Spleen (tissue), 13 donors: ENCODE measurements at places on chromosomes 13 and 19. TPM values are rescaled to one million over a fixed set of nuclear protein-coding genes. Genes with fewer than 3 reads are reported as not detected.

Gene CAMSAP3
- total RNA-seq, result 0.61 TPM

GRCh38 chr13:79939689-79940088, 401.2 kb downstream of the SPRY2 start:
- DNase-seq, result no peak

GRCh38 chr19:31627620-31628365, 278.6 kb upstream of the TSHZ3 start:
- no peak for DNase-seq

GRCh38 chr13:51873117-51873798, 11.5 kb downstream of the CCDC70 start:
- DNase-seq, result no peak

Gene FBN3
- not detected for total RNA-seq

DNA sequence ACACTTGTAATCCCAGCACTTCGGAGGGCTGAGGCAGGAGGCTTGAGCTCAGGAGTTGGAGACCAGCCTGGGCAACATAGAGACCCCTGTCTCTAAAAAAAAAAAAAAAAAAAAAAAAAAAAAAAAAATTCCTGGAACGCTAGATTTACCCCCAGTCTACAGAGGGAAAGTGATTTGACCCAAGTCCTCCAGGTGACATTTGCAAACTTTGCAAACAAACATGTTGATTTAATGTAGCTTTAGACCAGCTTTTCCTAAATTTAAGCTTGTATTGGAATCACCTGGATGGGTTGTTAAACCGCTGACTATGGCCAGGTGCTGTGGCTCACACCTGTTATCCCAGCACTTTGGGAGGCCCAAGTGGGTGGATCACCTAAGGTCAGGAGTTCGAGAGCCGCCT, 8.4 kb downstream of the CPT1C start:
- no peak for DNase-seq

- DNase-seq, result no peak
These were observed 254.3 kb upstream of the SLITRK1 start for GRCh38 chr13:84136582-84136981.

GRCh38 chr19:49936549-49936948, 7.2 kb upstream of the NUP62 start:
- peak; percentile 32 for DNase-seq

GRCh38 chr19:2666344-2666994, 36.0 kb downstream of the GNG7 start:
- DNase-seq, result no peak

Gene BST2
- 163 TPM for total RNA-seq

DNA sequence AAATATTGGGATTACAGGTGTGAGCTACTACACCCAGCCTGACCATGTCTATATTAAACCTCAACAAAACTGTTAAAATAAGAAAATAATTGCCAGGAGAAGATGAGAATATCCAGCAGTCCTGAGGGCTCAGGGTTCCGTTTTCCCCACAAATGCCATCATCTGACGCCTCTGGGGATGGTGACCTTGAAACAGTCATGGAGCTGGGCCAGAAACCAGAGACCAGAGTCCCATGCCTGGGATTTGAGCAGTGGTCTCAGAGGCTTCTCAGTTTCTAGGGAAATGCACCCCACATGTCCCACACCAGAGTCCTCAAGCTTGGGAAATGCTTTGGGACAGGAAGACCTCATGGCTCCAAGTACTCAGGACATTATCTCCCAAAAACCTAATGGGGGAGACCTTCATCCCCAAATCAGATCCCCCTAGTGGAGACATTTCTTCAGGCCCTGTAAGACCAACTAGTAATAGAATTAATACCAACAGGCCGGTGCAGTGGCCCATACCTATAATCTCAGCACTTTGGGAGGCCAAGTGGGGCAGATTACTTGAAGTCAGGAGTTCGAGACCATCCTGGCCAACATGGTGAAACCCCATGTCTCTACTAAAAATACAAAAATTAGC, 2.9 kb upstream of the MAP1S start:
- no peak for DNase-seq

DNA sequence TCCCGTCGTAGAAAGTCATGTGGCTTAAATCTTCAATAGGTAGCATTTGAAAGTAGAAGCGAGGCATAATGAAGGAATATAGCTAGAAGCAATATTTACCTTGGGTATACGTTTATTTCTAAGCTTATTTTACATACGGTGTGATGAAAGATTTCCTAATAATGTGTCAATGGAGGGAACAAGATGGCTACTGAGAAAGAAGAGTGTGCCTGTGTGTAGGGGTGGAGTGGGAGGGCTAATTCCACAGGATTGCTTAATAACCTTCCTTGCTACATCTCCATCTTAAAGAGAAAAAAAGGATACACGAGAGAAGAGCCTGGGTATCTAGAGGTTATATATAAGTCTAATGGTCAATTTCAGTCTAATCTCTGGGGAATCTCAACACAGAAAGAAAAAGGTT, 2.0 kb downstream of the SPART start:
- no peak for DNase-seq

DNA sequence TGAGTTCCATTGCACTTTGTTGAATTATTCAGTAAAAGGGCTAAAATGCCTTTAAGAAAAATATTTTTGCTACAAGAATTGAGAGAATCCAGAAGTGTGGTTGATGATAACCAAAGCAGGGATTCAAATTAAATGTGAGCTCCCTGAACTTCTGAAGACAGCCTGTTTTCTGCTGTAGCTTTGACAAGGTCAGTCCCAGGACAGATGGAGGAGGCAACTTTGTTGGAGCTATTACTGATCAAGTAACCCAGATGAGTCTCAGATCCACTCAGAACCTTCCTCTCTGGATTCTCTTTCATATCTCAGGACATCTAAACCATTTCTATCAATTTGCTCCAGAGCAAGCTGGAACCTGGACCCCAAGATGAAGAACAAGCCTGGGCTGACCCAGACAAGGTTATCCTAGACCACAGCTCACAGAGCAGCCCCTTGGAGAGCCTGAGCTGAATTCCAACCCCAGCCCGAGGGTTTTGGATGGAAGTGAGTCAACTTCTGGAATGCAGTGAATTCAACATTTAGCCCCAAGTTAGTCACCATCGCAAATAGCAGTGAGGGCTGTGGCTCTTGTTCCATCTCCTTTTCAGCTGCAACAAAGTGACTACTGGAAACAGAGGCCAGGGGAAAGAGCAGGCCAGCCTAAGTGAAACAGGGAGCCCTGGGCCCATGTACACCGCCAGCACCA, 137.8 kb upstream of the TSC22D1 start:
- DNase-seq, result no peak

GRCh38 chr19:55198651-55199050, 10.7 kb downstream of the PTPRH start:
- DNase-seq, result no peak

DNA sequence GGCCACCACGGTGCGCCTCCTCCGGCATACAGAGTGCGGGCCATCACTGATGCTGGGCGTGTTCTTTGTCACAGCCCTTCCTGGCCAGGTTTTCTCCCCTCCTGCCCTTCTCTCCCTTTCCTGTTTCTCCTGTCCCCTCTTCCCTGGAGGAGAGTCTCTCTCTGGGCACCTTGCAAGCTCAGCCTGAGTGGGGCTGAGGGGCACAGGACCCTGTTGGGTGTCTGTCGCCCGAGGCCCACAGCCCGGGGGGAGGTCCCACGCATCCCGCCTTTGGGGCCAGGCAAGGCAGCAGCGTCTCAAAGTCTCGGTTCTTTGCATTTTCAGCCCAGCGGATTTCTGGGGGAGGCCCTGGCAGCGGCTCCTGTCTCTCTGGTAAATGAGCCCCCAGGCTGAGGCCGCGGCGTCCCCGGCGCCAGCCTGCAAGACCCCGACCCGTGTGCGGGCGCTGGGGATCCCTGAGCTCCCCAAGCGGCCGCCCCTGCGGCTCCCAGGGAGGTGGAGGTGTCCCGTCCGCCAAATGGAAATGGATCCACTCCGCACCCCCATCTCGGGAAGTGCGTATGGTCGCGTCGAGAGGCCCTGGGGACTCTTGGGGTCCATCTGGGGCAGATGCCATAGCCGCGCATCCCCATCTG, 47.2 kb downstream of the COMP start:
- DNase-seq, result no peak

DNA sequence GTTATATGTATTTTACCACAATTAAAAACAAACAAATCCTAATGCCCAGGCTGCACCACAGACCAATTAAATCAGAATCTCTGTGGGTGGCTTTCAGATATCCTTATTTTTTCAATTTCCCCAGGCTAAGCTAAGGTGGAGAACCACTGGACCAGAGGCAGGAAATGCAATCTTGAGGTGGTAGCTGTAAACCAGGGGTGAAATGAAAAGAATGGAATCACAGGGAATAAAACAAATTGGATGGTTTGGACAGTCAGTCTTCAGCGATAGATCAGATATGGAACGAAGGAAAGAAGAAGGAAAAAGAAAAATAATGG, 215.4 kb downstream of the KCNRG start:
- DNase-seq, result no peak

Gene NLRP9
- not detected for total RNA-seq

Gene ZNF98
- 0.33 TPM for total RNA-seq

GRCh38 chr19:46206176-46206575, 23.4 kb upstream of the IGFL1 start:
- no peak for DNase-seq

DNA sequence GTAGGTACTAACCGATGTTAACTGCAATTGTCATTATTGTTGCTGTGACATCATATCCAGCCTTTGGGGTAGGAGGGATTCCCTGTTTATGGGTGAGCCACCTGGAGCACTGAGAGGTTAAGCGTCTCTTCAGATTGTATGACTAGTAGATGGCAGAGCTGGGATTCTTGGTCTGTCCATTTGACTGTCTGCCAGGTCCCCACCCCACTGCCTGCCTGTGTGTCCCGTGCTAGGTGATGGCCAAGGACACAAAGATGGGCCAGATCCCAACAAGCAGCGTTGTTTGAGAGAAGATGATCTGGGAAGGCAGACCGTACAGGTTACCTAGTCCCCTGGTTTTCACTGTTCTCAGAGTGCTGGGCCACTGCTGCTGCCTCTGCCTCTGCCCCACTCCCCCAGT, 16.6 kb downstream of the PPP2R1A start:
- no peak for DNase-seq

- no peak for DNase-seq
These were observed 252.1 kb upstream of the STARD13 start for GRCh38 chr13:33537676-33538075.

GRCh38 chr13:97975280-97975847, 21.9 kb downstream of the IPO5 start:
- no peak for DNase-seq

GRCh38 chr19:54312436-54313377, at the start of gene LILRA5:
Gene LILRA5, minus strand, starts transcription at chr19:54313166. Its CDS starts 147 bp downstream, at chr19:54313019.
- peak; percentile 86 for DNase-seq

Gene ZNF304
- 13.3 TPM for total RNA-seq

GRCh38 chr13:22076658-22077057, 405.8 kb downstream of the FGF9 start:
- DNase-seq, result no peak

- DNase-seq, result no peak
These were observed 373.5 kb downstream of the KCTD12 start for GRCh38 chr13:76512721-76513145.

GRCh38 chr19:55228015-55228391, 560 bp downstream of the TMEM86B start:
- no peak for DNase-seq

DNA sequence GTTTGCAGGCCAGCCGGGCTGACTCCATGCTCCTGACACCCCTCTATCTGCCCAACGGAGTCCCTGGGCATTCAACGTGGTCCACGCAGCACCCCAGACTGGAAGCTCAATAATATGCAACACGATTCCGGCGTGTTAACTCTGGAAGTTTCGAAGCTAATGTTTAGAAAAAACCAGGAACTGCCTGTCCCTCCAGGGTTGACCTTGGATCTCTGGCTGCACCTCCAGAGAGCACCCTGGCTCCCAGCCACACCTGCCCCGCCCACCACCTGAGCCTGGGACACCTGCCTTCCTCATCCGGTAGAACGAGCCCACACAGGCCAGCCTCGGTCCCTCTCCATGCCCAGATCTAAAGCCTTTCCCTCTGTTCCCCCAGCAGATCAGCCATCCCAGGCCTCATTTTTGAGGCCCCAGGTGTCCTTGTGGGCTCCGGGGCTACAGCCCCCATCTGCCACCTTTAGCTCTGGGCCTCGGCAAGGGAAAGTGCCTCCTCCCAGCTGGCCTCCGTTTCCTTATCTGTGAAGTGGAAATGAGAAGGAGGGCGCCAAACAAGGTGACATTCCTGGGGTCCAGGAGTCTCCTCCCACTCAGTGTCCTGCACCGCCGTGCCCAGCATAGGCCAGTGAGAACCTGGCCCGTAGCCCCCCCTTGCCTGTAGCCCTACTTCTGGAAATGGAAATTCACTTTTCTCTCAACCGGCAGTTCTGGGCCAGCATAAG, 38.7 kb downstream of the KLF2 start:
- peak; percentile 71 for DNase-seq

Gene PRR20B
- not detected for total RNA-seq

DNA sequence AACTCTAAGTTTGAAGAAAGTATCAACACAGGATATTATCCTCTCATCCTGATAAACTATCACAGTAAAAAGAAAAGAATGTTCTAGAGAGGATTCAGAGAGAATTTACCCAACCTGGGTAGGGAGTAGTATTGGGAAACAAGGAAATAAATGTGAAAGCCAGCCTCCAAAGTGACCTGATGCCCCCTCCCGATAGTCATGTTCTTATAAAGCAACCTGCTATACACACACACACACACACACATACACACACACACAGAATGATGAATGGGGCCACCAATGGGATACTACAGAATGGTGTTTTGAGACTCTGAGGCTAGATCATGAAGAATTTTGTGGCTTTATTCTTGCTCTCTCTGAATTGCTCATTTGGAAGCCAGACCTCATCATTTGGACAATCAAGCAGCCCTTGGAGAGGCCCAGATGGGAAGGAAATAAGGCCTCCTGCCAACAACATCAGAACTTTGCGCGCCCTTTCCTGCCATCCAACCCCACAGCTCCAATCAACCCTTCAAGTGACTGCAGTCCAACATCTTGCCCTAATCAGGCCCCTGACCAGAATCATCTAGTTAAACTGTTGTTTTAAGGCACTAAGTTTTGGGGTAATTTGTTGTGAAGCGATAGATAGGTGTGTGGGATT, 807.9 kb upstream of the ARGLU1 start:
- no peak for DNase-seq

DNA sequence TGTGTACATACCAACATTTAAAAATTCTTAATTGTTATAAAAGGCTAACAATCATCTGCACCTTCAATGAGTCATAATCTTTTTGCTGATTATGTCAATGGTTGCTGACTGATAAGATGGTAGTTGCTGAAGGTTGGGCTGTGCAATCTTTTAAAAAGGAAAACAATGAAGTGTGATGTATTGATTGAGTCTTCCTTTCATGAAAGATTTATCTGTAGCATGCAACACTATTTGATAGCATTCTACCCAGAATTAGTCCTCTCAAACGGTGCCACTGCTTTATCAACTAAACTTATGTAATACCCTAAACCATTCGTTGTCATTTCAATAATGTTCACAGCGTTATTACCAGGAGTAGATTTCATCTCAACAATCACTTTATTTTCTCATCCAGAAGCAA, 2360.6 kb downstream of the PCDH9 start:
- no peak for DNase-seq

- DNase-seq, result no peak
These were observed 1212.0 kb downstream of the PCDH17 start for GRCh38 chr13:58843567-58843966.

Gene ZNF723
- not detected for total RNA-seq
